ENCODE measurements at places on chromosomes 11 and 22.

DNA sequence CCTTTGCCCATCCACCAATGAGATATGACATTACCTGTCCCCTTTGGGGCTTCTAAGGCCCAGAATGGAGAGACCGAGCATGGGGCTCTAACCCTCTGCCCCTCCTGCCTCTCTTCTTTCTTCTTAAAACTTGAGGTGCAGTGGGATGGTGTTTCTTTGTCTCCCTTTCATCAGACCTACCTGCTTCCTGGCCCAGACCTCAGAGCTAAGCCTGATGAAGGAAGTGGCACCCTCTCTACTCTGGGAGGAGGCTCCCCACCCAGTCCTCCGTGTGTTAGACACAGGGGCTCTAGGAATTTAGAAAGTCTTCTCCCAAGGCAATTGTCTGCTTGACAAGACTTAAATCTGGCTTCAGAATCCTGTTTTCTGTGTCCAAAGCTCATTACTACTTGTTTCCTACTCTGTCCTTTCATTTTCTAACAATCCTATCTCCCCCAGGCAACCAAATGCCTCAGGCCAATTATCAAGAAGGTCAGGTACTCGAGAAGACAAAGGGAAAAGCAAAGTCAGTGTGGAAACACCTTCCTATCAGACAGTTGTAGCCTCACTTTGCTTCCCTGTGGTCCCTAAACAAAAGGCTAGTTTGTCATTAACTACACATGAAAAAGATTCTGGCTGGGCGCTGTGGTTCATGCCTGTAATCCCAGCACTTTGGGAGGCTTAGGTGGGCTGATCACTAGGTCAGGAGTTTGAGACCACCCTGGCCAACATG lies 20.3 kb upstream of the PARVA start:
- no peak for DNase-seq

DNA sequence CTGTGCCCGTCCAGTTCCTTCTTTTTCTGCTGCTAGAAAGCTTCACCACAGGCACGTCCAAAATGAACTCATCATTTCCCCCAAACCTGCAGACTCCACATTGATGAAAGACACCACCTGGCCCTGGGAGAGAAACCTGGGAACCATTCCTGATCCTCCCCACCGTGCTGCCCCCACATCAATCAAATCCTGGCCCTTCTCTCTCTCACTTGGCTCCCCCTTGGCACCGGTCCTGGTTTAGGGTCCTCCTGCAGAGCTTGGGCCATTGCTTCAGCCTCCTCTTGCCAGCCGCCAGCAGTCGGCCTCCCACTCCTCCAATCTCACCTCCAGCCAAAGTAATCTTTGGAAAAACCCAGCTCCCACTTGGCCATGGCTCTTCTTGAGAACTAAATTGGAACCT lies 38.5 kb downstream of the RIBC2 start:
- no peak for DNase-seq

DNA sequence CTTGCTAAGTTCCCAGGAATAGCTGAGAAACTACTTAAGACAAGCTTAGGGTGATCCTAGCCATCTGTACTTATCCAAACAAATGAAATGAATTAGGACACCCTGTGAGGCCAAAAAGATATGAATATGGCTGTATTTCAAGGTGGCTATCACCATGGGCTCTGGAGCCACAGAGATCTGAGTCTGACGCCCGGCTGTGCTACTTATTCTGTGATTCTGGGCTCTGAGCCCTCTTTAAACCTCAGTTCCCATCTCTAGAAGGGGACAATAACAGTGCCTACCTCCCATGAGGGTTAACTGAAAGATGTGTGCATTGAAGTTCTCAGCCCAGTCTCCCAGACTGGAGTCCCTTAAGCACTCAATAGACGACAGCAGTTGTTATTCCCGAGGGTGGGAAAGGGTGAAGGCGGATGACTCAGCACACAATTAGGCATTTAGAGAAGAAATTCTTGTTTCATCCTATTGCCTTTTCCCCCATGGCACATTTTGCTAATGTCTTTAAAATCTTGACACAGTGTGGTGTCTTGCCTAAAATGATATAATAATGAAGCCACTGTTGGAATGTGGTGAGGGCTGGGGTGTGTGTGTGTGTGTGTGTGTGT lies 132.5 kb downstream of the ADAMTS15 start:
- no peak for DNase-seq

DNA sequence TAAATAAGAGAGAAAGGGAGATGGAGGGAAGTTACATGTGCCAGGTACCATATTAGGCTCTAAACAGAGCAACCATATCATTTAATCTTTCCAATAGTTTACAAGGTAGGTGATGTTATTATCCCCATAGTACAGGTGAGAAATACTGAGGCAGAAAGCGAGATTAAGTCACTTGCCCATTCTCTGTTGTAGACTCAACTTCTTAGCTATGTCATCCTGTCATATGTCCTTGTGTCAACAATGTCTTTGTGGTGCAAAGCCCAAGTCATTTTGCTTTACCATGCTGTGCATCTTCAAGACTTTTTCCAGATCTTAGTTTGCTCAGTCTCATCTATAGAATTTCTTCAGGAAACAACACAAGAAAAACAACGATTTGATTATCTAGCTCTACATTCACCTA lies 205.0 kb upstream of the E2F8 start:
- DNase-seq, result no peak

DNA sequence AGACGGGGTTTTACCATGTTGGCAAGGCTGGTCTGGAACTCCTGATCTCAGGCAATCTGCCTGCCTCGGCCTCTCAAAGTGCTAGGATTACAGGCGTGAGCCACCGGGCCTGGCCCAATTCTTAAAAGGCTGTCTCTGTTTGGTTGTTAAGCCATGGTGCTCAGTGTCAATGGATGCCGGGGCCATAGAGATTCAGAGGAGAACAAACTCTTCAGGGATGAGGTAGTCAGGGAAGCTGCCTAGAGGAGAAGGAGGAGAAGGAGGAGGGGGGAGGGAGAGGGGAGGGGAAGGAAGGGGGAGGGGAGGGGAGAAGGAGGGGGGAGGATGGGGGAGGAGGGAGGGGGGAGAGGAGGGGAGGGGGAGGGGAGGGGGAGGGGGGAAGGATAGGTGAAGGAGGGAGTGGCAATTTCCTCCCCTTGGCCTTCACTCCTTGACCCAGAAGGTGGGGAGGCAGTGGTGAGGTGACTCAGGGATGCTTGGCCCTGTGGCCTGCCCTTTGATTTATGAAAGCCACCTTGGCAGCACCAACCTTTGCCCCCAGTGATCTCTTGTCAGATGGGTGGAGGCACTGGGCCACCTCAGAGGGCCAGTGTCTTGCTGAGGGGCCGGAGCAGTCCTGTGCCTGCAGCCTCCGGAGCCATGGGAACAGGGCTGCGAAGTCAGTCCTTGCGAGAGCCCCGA lies at the start of gene C11orf86:
Gene C11orf86, plus strand, starts transcription at position 581 of the 681 bp plus-strand sequence. Its CDS starts 59 bp downstream, at position 640.
- no peak for DNase-seq

- no peak for DNase-seq
Observed at GRCh38 chr11:108218912-108219783, 3.3 kb downstream of the NPAT start.

DNA sequence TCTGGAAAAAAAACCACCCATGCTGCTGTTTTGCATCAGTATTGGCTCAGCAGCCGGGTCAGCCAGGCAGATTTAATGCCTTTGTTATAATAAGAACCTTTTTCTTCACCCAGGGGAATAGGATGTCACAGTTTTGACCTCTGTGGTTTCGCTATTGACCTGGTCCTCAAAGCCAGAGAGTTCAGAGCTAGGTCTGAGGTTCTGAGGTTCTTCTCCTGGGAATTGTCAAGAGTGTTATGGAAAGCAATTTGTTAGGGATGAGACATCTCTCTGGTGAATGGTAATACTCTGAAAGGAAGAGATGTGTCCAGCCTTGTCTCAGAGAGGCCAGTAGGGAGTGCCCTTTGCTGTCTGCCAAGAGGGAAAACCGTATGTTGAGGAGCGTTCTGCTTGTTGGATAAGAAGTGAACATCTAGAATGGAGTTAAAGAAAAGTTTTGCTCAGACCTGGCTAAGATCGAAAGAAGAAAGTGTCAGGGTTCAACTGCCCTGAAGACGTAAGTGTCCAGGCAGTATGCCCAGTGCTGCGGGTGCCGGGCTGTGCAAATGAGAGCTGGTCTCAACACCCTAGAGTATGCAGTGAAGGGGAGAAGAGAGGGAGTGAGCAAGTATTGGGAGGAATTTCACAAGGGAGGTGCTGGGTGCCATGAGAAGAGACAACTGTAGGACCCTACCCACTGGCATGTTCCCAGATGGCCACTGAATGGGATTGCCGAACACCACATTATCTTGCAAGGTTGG lies 150.9 kb upstream of the TTC12 start:
- DNase-seq, result no peak

DNA sequence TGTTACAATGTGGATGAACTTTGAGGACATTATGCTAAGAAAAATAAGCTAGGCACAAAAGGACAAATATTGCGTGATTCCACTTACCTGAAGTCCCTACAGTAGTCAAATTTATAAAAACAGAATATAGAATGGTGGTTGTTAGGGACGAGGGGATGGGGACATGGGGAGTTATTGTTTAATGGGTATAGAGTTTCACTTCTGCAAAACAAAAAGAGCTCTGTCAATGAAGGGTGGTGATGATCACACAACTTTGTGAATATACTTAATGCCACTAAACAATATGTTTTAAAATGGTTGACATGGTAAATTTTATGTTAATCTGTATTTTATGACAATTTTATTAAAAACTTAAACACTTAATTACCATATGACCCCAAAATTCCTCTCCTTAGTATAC lies 26.1 kb downstream of the INTS4 start:
- DNase-seq, result no peak

DNA sequence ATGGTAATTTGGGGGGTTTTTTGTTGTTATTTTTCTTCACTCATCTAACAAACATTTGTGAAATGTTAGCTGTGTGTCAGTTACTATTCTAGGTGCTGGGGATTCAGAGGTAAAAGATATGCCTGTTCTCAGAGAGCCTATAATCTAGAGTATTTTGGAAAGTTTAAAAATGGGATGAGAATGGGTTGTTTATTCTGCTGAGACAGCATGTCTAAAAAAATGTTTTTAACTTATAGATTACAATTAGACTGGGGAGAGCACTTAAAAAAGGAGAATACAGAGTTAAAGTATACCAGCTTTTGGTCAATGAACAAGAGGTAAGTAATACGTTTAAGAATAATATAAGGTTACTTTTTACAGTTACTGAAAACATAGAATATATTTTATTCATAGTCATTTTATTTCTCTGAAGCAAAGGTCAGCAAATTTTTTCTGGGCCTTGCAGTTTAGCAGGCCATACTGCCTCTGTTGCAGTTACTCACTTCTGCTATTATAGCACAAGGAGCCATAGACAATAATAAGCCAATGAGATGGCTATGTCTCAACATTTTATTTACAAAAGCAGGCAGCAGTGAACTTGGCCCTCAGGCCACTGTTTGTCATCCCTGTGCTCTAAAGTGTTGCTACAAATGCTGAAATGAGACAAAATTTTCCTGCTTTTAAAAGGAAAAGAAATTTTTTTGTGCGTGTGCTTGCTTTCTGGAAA lies 60.0 kb downstream of the DKK3 start:
- no peak for DNase-seq

GRCh38 chr11:117859488-117860112 lies 16.9 kb downstream of the FXYD6 start:
- no peak for DNase-seq

- peak; percentile 50 for DNase-seq
Observed at GRCh38 chr11:119056421-119056999, 495 bp downstream of the HYOU1 start.

DNA sequence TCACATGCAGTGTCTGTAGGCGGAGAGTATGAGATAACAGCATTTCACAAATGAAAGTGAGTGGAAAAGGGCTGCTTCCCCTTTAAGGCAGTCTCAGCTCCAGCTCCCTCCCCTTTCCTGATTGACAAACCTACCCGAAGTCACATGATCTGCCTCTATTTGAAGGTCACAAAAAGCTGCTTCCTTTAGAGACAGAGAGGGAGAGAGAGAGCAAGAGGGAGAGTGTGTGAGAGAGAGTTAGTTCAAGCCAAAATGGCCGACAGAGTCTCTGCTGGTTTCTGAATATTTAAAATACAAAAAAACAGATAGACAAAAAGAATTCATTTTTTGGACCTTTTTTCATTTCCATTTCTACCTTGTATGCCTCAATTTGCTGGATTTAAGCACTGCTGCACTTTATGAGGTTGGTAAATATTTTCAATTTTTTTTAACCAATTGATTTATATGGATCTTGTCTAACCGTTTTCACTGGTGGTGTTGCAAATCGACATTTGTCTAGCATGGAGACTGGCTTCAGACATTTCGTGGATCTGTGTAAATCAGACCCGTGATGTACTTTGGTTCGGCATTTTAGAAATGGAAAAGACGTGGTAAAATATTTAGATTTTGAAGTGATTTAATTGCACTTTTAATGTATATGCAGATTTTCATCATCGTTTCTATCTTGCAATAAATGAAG lies at the start of gene TNRC6B:
Gene TNRC6B, plus strand, starts transcription at position 188 of the 679 bp plus-strand sequence. Its CDS starts 211 bp downstream, at position 399.
- peak; percentile 74 for DNase-seq

- DNase-seq, result no peak
Observed at GRCh38 chr11:62926680-62927455, 5.7 kb upstream of the CHRM1 start.

DNA sequence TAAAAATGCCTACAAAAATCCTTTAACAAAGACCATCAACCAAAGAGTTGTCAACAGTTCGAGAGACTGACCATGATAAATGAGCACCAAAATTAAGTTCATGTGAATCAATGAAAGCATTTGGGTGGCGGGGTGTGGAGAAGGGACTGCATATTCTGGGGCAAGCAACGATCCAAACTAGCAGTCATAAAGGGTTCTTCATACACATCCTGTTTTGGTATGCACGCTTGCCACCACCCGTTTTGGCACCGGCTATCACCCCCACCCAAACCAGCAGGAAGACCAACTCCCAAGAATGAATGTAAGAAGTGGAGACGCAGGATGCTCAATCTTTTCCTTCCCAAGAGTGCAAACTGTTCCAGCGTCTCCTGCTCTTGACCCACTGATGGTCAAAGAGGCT lies 80.8 kb downstream of the SGSM3 start:
- peak; percentile 12 for DNase-seq

- DNase-seq, result peak; percentile 70
Observed at GRCh38 chr22:44080936-44081861, 57.1 kb downstream of the PARVB start.

DNA sequence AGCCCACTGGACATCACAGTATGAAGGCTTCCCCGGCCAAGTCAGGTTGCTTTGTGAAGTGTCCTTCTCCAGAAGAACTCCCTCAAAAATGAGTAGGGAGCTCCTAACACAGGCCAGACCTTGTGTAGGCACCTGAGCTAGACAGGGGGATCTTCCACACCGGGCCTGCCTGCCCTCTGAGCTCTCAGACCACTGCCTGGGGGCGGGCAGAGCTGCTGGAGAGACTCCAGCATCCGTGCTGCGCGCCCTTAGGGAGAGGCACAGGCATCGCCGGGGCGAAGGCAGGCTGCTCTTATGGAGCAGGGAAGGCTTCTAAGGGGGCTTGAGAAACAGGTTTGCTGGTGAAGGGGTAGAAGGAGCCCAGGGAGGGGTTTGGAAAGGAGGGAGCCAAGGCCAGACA lies 4.4 kb downstream of the KCNJ5 start:
- DNase-seq, result no peak

DNA sequence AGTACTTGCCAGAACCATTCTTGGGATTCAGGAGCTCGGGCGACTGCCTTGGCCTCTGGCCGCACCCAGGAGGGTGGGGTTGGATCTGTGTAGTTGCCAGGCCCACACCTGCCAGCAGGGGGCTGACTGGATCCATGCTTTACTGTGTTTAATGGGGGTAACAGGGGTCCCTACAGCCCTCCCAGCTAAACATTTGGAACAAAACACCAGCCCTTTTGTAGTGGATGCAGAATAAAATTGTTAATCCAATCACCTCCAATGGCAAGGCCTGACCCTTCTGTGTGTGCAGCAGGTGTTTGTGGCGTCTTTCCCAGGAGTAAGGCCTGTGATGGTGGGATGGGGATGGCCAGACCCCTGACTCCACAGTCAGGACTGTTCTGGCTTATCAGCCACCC lies 22.5 kb downstream of the SUN2 start:
- DNase-seq, result peak; percentile 55

Measured in activated naive CD4-positive, alpha-beta T cell treated with Interleukin-2 at 50 U/mL for 16 hours (primary cell).